ENCODE measurements at places on chromosomes 3 and 15.

GRCh38 chr3:190786898-190787297 lies 75.6 kb downstream of the GMNC start:
- DNase-seq = no peak

DNA sequence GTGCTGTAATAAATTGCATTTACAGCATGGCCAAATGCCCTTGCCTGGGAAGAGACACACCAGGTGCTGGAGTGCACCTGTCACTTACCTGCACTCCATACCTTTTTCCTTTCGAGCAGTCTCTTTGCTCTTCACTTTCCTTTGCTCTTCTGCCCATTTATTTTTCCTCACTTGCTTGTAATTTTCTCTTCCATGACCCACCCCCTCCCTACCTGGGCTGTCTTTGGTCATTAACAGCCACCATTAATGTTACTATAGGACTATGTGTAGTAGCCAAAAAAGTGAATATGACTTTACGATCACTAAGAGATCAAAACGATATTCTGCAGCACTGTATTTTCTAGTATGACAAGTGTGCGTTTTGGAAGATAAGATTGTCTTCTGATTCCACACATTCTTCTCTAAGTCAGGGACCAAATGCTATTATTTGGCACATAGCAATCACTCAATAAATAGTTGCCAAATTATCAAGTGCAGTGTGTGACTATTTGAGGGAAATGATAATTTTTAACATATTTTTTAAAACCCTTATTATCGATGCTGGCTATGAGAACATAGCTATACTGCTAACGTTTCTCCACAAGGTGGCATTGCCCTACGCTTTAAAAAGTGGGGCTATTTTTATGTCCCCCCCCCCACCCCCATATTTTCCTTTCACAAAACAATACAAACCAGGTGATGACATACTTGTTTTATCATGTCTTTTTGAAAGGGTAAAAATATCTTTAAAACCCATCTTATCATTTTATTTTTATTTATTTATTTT lies 114.4 kb downstream of the GHSR start:
- no peak for DNase-seq

DNA sequence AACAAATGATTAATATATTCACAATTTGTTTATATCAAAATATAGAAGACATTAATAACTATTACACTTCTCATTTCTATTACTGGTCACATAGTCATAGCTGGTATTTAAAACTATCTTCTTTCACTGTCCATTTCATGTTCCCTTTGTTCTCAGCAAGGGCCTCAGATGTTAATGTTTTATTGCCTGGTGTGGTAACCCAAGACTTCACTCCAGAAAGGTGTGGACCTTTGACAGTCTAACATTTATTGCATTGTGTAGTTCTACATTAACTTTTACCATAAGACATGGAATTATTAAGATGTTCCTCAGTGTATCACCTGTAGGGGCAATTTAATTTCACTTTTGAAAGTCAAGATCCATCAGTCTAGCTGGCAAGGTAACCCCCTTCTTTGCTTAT lies 691.3 kb downstream of the SQOR start:
- no peak for DNase-seq

- DNase-seq = no peak
These were observed 23.6 kb downstream of the C3orf33 start for GRCh38 chr3:155782390-155782953.

DNA sequence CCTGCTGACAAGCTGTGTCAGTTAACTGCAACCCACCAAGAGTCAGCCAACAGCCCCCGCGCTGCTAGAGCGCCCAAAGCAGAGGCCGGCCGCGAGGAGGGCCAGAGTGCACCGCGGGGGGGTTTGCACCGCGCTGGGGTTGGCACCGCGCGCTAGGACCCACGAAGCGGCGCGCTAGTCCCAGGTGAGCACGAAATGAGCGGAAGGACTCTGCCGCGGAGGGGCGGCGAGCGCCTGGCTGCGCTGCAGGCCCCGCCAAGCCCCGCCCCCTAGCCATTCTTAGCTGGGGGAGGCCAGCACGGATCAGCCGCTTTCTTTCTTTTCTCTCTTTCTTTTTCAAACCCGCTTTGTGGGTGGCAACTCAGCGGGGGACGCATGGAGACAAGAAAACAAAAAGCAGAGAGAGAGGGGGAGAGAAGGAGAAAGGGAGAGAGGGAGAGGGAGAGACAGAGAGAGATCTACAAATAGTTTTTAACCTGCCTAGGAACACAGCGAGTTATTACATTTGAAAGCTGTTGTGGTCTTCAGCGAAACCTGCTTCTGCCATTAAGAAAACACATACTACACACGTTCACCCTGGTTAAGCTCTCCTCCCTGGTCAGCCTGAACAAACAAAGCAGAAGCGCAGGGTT lies 6.9 kb upstream of the FOXB1 start:
- no peak for DNase-seq

DNA sequence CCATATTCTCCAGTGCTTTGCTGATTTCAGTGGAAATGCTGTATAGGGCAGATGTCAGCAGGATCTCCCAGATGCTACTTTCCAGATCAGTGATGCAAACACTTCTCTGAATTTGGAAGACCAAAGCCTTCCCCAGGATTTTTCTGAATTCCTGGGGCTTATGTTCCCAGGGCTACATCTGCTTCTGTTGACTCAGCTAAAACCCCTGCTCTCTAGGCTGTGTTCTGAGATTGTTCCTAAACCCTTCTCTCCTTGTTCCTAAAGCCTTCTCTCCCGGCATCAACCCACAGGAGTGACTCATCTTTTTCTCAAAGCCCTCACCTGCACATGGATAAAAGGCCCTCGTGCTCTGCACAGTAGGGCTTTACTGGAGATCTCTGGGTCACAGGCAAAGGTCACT lies 35.5 kb downstream of the FAH start:
- no peak for DNase-seq

DNA sequence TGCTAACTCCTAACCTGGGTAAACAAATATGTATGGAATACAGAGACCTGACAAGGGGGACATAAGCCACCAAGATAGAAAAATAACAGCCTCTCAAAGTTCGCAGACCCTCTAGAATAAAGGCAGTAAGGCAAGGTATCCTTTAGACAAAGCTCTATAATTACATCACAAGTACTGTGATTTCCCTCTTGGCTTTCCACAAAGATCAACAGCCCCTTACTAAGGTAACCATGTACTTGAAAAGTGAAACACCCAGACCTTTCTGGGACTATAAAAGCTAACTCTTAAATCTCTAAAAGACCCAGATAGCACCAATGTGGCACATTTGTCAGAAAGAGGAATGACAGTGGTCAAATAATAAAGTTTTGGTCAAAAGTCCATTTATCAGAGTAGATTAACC lies 51.9 kb downstream of the TBL1XR1 start:
- DNase-seq = no peak

DNA sequence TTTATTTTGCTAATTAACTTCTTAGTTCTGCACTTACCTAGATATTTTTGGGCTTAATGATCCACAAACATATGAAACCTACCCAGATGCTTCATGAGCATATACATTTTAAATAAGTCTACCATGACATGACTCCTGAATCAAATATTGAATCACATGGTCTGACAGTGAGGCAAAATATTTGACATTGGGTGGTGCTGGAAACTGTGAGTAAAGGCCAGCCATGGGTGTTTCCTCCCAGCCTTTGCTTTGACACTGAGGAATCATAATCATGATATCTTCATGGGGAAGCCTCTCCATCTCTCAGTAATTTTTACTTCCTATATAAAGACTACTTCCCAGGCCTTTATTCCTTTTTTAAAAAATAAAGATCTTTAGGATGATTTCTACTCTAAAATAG lies 22.8 kb upstream of the SSR3 start:
- no peak for DNase-seq

DNA sequence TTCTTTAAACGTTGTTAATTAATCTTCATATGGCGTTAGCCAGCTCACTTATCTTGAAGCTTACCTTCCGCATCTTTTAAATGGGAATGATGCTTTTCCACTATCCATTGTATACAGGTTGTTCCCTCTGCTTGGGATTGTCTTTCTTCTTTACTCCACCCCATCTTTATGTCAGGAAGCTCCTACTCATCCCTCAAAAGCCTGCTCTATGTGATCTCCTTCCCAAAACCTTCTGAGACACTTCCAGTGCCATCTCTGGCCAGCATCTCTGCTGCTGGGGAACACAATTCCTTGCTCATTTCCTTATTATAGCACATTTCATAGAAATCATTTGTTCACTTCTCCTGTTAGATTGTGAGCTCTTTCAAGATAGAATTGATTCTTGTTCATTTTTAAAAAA lies 4.3 kb downstream of the RASA2 start:
- DNase-seq = no peak

DNA sequence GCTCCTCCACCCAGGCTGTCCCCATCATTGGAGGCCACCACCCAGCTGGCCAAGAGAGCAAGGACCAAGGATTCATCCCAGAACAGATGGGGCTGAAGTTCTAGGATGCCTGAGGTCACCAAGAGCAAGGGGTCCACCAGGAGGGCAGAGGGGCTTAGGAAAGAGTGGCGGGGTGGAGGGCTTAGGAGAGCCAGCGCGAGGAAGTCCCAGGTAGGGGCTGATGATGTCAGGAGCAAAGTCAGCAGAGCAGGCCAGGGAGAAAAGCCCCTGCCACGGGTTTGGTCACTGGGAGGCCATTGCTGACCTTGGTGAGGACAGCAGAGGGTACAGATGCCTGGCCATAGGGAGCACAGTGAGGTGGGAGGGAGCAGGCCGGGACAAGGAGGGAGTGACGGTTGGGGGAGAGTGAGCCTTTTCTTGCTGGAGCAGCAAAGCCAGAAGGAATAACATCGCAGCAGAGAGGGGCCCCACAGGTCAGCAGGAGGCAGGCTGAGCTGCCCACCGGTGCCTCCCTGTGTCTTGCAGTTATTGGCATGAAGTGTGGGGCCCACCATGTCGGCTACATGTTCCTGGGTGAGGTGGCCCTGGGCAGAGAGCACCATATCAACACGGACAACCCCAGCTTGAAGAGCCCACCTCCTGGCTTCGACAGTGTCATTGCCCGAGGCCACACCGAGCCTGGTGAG lies 5.2 kb downstream of the PARP3 start:
- no peak for DNase-seq

DNA sequence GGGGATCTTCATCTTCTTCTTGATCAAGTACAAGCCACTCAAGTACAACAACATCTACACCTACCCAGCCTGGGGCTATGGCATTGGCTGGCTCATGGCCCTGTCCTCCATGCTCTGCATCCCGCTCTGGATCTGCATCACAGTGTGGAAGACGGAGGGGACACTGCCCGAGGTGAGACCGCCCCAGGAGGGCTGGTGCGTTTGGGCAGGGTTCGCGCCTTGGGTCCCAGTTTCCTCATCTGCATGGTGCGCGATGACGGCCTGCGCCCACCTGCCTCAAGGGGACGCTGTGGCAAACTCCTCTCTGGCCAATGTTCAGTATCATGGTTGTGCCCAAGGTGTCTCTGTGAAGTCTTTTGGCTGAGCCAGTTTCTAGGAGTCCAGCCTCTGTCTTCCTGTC lies 57.5 kb upstream of the SLC6A1 start:
- DNase-seq = no peak

DNA sequence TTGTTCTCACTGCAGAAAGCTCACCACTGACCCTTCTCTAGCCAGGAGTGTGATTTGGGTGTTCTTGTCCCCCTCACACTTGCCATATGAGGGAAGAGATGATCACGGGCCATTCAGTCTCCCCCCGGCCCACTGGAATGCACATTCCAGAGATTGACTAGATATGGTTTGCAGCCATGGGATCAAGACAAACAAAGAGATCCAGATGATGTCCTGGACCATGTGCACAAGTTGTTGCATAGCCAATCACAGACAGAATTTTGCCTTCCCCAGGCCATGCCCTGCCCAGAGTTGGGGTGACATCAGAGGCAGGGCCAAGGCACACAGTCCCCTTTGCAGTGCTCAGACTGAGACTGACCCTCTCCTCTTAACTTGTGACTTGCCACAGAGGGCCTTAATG lies 14.8 kb downstream of the MUC13 start:
- no peak for DNase-seq

- no peak for DNase-seq
These were observed 37.3 kb upstream of the CDV3 start for GRCh38 chr3:133535971-133536881.

- DNase-seq = no peak
These were observed 93.3 kb upstream of the RAD18 start for GRCh38 chr3:9056581-9056980.

- DNase-seq = no peak
These were observed 173.7 kb upstream of the ONECUT1 start for GRCh38 chr15:52963865-52964264.

DNA sequence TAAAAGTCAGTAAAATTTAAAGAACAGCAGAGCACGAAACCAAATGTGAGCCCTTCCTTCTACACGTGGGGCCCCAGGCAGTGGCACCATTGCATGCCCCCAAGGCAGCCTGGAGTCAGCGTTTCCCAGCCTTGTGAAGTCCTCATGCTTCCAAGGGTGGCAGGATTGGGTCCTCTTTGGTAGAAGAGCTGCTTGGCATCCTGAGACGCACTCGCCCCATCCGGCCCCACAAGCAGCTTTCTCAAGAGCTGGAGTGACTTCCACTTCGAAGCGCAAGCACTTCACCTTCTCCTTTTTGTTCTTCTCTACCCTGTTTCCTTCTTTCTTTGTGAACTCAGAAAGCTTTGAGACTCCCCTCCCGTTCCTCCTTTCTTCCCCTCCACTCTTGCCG lies 34.7 kb downstream of the ZNF710 start:
- no peak for DNase-seq

DNA sequence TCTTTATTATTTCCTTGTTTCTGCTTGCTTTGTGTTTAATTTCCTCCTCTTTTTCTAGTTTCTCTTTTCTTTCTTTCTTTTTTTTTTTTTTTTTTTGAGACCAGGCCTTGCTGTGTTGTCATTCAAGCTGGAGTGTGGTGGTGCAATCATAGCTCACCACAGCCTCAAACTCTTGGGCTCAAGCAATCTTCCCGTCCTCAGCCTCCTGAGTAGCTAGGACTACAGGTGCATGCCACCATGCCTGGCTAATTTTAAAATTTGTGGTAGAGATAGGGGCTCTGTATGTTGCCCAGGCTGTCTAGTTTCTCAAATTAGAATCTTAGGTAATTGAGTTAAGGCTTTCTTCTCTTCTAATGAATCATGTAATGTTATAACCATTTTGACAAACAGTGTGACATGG lies 22.4 kb downstream of the SLMAP start:
- no peak for DNase-seq

DNA sequence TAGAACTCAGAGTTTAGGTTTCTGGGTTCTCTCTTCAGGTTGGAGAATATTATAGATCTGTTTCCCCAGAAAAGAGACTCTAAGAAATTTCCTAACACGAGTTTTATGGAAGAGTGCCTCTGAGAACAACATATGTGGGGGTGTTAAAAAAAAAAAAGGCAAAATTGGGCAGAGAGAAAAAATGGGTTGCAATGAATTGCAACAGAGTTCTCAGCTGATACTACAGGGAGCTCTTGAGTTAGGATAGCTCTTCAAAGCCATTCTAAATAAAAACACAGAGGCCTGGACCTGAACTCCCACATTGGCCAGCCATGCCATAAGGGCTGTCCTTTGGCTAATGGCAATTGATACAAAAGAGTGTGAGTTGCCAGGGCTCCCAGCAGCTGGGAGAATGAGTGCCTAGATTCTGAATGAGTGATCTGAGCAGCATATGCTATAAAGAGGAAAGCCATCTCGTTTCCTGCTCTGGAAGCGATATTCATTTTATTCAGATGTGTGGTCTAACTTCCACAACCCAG lies 20.1 kb upstream of the UBE2E2 start:
- DNase-seq = no peak

All from activated CD8-positive, alpha-beta memory T cell treated with anti-CD3 and anti-CD28 coated beads for 4 hours (primary cell).